ENCODE measurements at places on chromosomes 13 and 19. TPM values are rescaled to one million over a fixed set of nuclear protein-coding genes. Genes with fewer than 3 reads are reported as not detected.

GRCh38 chr13:44756276-44756810 lies 180.2 kb upstream of the TSC22D1 start:
- peak; percentile 19 for DNase-seq

DNA sequence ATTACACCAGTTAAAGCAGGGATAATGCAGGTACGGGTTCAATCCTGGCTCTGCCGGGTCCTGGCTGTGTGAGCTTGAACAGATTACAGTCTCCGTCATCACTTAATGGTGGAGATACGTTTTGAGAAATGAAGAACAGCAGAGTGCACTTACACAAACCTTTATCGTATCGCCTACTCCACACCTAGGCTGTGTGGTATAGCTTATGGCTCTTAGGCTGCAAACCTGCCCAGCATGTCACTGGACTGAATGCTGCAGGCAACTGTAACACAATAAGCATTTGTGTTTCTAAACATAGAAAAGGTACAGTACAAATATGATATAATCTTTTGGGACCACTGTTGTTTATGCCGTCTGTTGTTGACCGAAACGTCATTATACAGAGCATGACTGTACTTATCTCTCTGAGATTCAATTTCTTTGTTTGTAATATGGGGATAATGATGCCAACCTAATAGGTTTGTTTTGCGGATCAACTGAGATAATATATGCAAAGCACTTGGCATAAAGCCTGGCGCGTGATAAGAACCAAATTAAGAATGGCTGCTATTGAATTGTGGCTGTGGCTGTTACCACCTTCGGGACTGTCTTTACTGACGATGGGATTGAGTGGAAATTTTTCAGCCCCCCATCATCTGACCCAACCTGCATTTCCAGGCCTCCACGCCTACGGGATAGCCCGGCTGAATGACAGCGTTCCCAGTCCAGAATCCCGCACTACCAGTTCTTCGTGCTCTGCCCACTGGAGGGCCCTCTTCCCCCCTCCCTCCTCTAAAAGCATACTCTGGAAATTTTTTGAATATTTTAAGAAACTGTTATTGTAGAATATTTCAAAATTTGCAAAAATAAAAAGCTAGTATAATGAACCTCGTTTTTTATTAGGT lies 11.2 kb downstream of the KRTDAP start:
- DNase-seq = no peak

The DGKH gene
- total RNA-seq = 3.7 TPM

GRCh38 chr19:49491804-49492572 lies 4.2 kb upstream of the RPS11 start:
- no peak for DNase-seq

DNA sequence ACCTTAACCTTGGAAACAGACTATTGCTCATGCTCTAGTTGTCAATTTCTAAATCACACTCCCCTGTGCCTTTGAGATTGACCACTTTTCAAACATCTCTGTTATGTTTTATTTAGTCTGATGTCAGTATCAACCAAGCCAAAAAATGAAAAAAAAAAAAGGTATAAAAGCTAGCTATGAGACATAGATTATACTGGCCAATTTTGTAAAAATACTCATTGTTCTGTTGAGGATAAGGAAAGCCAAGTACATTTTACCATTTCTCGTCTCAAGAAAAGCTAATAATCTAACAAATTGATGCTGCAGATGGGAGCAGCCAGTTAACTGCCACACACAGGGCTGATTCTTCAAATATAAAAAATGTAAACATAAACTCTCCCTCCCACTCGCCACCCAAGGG lies 572.6 kb upstream of the KLF12 start:
- DNase-seq = no peak

The KCTD4 gene
- 0.64 TPM for total RNA-seq

The SIGLEC8 gene
- total RNA-seq = not detected

The PTH2 gene
- not detected for total RNA-seq

The ICAM5 gene
- 4.0 TPM for total RNA-seq

DNA sequence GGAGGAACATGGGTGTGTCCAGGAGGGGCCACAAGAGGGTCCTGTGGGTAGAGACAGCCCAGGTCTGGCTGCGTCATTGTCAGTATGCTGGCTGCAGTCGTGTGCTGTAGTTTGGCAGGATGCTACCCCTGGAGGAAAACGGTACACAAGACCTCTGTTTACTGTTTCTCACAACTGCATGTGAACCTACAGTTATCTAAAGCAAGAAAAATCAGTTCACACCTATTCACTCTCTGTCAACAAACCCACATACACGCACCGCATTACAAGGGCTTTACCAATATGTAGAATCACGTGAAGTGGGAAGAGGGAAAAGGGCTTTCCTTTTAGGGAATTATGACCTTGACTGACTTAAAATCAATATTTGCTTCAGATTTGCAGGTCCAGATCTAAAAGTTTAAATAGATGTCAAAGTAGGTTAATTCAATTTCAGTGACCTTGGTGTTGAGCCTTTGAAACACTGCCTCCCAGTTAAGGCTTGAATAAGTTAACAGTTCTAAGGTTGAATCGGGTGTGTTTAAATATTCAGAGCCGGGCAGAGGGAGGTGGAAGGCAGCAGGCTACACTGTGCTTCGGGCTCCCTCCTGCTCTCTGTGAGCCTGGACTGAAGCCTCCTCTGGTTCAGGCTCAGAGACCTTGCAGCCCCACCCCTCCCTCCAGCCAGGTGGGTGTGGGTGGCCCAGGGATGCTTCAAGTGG lies 17.2 kb upstream of the MCF2L start:
- no peak for DNase-seq

GRCh38 chr19:2969104-2969504 lies 8.3 kb upstream of the TLE6 start:
- no peak for DNase-seq

The TMEM147 gene
- 106 TPM for total RNA-seq

- DNase-seq = no peak
Observed at GRCh38 chr19:30374539-30374864, 2.3 kb downstream of the ZNF536 start.

DNA sequence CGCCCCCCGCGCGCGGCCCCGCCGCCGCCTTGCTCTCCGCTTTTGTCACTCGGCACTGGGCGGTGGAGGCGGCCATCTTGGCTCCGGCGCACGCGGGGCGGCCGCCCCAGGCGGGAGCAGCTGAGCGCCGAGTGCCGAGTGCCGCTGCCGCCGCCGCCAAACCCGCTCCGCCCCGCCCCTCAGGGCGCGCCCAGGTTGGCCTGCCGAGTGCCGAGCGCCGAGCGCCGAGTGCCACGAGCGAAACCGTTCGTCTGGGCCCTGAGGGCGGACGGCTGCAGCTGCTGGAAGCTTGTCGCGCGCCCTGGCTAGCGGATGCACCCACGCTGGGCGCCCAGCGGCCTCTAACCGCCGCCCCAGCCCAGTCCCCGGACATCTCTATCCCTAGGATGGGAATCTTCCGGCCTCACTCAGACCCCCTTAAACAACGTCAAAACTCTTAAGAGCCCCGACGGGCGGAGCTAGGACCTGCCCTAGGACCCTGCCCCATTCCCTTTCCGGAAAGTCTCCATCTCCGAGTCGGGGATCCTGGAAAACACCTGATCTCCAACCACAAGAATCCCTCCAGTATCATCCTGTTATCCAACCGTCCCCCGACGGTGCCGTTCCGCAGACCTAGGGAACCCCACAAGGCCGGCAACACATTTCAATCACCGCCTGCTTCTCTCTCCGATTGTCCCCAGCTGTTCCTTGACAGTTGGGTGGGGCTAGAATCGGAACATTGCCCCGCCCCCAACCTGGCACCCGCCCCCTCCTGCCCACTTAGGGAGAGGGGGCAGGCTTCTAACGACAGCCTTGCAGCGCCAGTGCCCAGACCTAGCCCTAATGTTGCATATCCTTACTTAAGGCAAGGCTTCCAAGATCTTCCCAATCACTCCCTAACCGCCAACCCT lies 14.1 kb upstream of the AKAP8L start:
- peak; percentile 86 for DNase-seq

The CEACAM7 gene
- total RNA-seq = not detected

The GRWD1 gene
- total RNA-seq = 66.9 TPM

All from LHCN-M2 (cell line).